Mesothelial cell of epicardium (in vitro differentiated cells): ENCODE measurements at places on chromosomes 13 and 19. TPM values are rescaled to one million over a fixed set of nuclear protein-coding genes. Genes with fewer than 3 reads are reported as not detected.
A peak's percentile ranks its signal among the peaks of the same experiment; 100 is the strongest.

PTH2 gene
- not detected in 3 replicates for total RNA-seq

COG6 gene
- total RNA-seq = 47.8 to 54.4 TPM (median 49.4 TPM) in 3 replicates

IFNL1 gene
- not detected in 3 replicates for total RNA-seq

SPACA7 gene
- total RNA-seq = not detected in 3 replicates

GRCh38 chr19:30689474-30689873, 317.3 kb downstream of the ZNF536 start:
- no peak for DNase-seq

DNA sequence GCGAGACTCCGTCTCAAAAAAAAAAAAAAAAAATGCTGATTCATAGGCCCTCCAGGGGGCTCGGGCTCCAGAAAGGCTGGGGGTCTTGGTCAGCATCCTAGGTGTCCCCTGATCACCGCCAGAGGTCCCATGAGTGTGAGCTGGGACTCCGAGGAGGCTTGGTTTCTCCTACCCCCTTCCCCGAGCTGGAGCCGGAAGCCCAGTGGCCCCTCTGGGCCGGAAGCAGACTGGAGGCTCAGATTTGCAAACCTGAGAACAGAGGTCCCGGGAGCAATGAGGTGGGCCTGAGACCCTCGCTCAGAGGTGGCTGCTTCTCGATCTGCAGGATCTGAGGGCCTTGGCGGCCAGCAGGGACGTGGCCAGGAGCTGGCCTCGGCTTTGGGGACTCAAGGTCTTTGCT, 41.5 kb downstream of the EFNA2 start:
- no peak for DNase-seq

- DNase-seq = no peak
Measured at GRCh38 chr13:59842507-59842906, 321.2 kb downstream of the DIAPH3 start.

- DNase-seq = no peak
Measured at GRCh38 chr13:91572944-91573598, 174.7 kb downstream of the GPC5 start.

DNA sequence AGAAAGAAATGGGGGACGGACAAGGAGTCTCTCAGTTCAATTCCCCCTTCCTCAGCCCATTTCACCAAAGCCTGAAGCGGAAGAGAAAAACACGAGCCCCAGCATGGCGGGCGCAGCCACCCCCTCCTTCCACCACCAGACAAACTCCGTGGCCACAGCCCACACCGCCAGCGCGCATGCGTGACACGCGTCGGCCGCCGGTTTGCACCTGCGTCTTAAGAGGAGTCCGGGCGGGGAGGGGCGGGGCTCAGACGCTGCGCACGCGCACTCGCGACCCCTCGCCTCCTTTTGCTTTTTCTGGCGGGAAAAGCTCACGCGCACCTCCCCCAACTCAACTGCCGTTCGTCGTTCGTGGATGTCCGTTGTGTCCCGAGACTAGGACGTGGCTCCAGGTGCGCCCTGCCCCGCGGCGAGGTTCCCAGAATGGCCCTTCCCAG, at the start of gene KASH5:
Gene KASH5, plus strand, starts transcription at position 314 of the 437 bp plus-strand sequence. CDS start 2,635 bp downstream, outside the sequence.
- DNase-seq = no peak

GRCh38 chr13:94595001-94595949, 677 bp downstream of the TGDS start:
- peak; percentile 41 for DNase-seq

- DNase-seq = peak; percentile 47
Measured at GRCh38 chr13:110187641-110188161, 119.3 kb downstream of the COL4A1 start.

GRCh38 chr13:45434556-45435371, 16.6 kb upstream of the SLC25A30 start:
- DNase-seq = no peak

GRCh38 chr13:101398920-101399319, 17.4 kb downstream of the NALCN start:
- no peak for DNase-seq

DNA sequence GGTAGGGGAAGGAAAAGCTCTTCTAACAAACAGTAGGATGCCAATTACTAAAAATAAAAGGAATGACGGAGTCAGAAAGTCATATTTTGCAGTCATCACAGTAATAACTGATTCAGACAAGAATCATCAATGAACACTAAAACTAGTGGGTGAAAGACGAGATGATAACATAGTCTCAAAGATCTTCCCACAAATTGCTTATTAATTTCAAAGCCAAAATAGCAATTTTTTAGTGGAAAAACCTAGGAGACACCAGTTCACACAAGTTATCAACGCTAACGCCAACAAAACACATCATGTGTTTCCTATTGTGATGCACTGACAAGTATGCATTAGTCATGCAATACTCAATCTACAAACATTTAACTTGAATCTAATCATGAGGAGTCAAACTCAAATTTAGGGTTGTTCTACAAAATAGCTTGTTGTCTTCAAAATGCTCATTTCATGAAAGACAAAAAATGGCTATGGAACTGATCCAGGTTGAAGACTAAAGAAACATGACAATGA, 18.6 kb downstream of the ZNF233 start:
- no peak for DNase-seq

DNA sequence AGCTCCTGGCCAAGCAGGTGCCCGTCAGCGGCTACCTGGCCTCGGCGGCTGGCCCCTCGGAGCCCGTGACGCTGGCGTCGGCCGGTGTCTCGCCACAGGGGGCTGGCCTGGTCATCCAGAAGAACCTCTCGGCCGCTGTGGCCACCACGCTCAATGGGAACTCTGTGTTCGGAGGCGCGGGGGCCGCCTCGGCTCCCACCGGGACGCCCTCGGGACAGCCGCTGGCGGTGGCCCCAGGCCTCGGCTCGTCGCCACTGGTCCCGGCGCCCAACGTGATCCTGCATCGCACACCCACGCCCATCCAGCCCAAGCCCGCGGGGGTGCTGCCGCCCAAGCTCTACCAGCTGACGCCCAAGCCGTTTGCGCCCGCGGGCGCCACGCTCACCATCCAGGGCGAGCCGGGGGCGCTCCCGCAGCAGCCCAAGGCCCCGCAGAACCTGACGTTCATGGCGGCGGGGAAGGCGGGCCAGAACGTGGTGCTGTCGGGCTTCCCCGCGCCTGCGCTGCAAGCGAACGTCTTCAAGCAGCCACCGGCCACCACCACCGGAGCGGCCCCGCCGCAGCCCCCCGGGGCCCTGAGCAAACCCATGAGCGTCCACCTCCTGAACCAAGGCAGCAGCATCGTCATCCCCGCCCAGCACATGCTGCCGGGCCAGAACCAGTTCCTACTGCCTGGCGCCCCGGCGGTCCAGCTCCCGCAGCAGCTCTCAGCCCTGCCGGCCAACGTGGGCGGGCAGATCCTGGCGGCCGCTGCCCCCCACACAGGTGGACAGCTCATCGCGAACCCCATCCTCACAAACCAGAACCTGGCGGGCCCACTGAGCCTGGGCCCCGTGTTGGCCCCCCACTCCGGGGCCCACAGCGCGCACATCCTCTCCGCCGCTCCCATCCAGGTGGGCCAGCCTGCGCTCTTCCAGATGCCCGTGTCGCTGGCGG, 33.0 kb upstream of the EHD2 start:
- no peak for DNase-seq

DNA sequence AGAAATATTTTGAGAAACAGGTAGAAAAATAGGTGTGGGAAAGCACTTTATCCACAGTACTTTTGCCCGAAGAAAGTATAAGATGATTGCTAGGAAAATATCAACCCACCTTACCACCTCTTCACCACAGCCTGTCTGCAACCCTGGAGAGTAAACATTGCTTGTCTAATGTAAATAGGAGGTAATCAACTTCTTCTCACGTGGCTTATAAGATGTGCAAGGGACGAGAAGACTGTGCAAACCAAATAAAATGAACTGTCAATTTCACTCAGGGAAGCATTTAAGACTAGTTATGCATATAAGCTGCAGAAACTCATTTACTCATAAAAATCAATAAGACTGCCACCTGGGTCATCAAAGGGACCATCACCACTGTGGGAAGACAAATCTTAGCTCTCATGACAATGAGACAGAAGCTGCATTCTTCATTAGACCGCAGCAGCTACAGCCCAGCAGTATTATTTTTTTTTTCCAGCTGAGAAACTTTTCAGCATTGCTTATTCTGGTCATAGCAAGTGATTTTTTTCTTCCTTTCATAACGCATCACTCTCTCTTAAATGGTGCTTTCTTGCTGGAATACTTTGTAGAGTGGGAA, 807.7 kb upstream of the GPC6 start:
- no peak for DNase-seq
